ENCODE measurements at places on chromosomes 4 and X. TPM values are rescaled to one million over a fixed set of nuclear protein-coding genes. Genes with fewer than 3 reads are reported as not detected.

GLRB gene
- not detected for polyA plus RNA-seq

MAB21L2 gene
- not detected for polyA plus RNA-seq

PCDH18 gene
- not detected for polyA plus RNA-seq

SLC49A3 gene
- polyA plus RNA-seq: 0.97 TPM

NEUROG2 gene
- polyA plus RNA-seq: not detected

ABLIM2 gene
- polyA plus RNA-seq: 1.3 TPM

SSX7 gene
- not detected for polyA plus RNA-seq

PAGE2 gene
- not detected for polyA plus RNA-seq

RRH gene
- not detected for polyA plus RNA-seq

PHKA2 gene
- 6.3 TPM for polyA plus RNA-seq

POU3F4 gene
- polyA plus RNA-seq: not detected

ZCCHC12 gene
- polyA plus RNA-seq: not detected

MAPK10 gene
- polyA plus RNA-seq: 0.94 TPM

PCSK1N gene
- polyA plus RNA-seq: 0.51 TPM

C4orf50 gene
- polyA plus RNA-seq: not detected

TEX11 gene
- not detected for polyA plus RNA-seq

RADX gene
- 1.9 TPM for polyA plus RNA-seq

ALG13 gene
- 64.8 TPM for polyA plus RNA-seq

PGK1 gene
- polyA plus RNA-seq: 378 TPM

CXCL3 gene
- not detected for polyA plus RNA-seq

ARSD gene
- 5.4 TPM for polyA plus RNA-seq

PLXNA3 gene
- 2.7 TPM for polyA plus RNA-seq

TIGD4 gene
- polyA plus RNA-seq: 0.28 TPM

SOD3 gene
- polyA plus RNA-seq: not detected

MSX1 gene
- polyA plus RNA-seq: 0.18 TPM

NR0B1 gene
- not detected for polyA plus RNA-seq

GUCY1A1 gene
- not detected for polyA plus RNA-seq

TNMD gene
- polyA plus RNA-seq: not detected

MRFAP1 gene
- 130 TPM for polyA plus RNA-seq

GAGE2A gene
- not detected for polyA plus RNA-seq

GRIA3 gene
- not detected for polyA plus RNA-seq

SPANXB1 gene
- not detected for polyA plus RNA-seq

FAM50A gene
- polyA plus RNA-seq: 31.3 TPM

HMX1 gene
- polyA plus RNA-seq: not detected

HOPX gene
- polyA plus RNA-seq: 84.2 TPM

MAOB gene
- polyA plus RNA-seq: not detected

ZNF718 gene
- polyA plus RNA-seq: 6.4 TPM

DACH2 gene
- not detected for polyA plus RNA-seq

CWH43 gene
- not detected for polyA plus RNA-seq

GAB1 gene
- 2.1 TPM for polyA plus RNA-seq

ALPK1 gene
- polyA plus RNA-seq: 4.5 TPM

ZCCHC18 gene
- polyA plus RNA-seq: 15.4 TPM

OGT gene
- 34.1 TPM for polyA plus RNA-seq

GAGE12D gene
- not detected for polyA plus RNA-seq

GABRB1 gene
- polyA plus RNA-seq: not detected

MAGEE1 gene
- polyA plus RNA-seq: 3.6 TPM

BEX1 gene
- polyA plus RNA-seq: not detected

DMD gene
- 3.1 TPM for polyA plus RNA-seq

MAGEC3 gene
- polyA plus RNA-seq: not detected

STK26 gene
- polyA plus RNA-seq: 36.2 TPM

TLL1 gene
- polyA plus RNA-seq: not detected

PHOX2B gene
- not detected for polyA plus RNA-seq

ARSJ gene
- not detected for polyA plus RNA-seq

REELD1 gene
- not detected for polyA plus RNA-seq
